ENCODE measurements at places on chromosomes 11 and 22. TPM values are rescaled to one million over a fixed set of nuclear protein-coding genes. Genes with fewer than 3 reads are reported as not detected.

TRIM77 gene
- polyA plus RNA-seq = not detected

CARS1 gene
- 66.3 TPM for polyA plus RNA-seq

CBL gene
- 12.3 TPM for polyA plus RNA-seq

BMAL1 gene
- polyA plus RNA-seq = 15.9 TPM

GDPD4 gene
- not detected for polyA plus RNA-seq

MN1 gene
- 7.2 TPM for polyA plus RNA-seq

APOL1 gene
- polyA plus RNA-seq = 0.34 TPM

HBG1 gene
- not detected for polyA plus RNA-seq

TSKU gene
- polyA plus RNA-seq = 51.9 TPM

BIRC2 gene
- polyA plus RNA-seq = 23.6 TPM

GAB2 gene
- polyA plus RNA-seq = 0.40 TPM

OR5P2 gene
- 0.05 TPM for polyA plus RNA-seq

UBQLN3 gene
- polyA plus RNA-seq = not detected

ANO5 gene
- polyA plus RNA-seq = not detected

MRPL16 gene
- 90.3 TPM for polyA plus RNA-seq

PPM1F gene
- 18.3 TPM for polyA plus RNA-seq

IGSF9B gene
- 1.1 TPM for polyA plus RNA-seq

C2CD3 gene
- polyA plus RNA-seq = 10.1 TPM

DYNC2H1 gene
- 12.9 TPM for polyA plus RNA-seq

CNGA4 gene
- polyA plus RNA-seq = 0.06 TPM

PNPLA5 gene
- polyA plus RNA-seq = 0.05 TPM

BTBD18 gene
- not detected for polyA plus RNA-seq

HBB gene
- not detected for polyA plus RNA-seq

SYT9 gene
- polyA plus RNA-seq = not detected

RASSF10 gene
- polyA plus RNA-seq = 2.1 TPM

CARNS1 gene
- 0.03 TPM for polyA plus RNA-seq

BAIAP2L2 gene
- polyA plus RNA-seq = 5.4 TPM

INSC gene
- 0.63 TPM for polyA plus RNA-seq

CRELD2 gene
- 63.8 TPM for polyA plus RNA-seq

HORMAD2 gene
- not detected for polyA plus RNA-seq

ELMOD1 gene
- polyA plus RNA-seq = 0.03 TPM

OR6T1 gene
- polyA plus RNA-seq = 0.08 TPM

RIMBP3B gene
- 0.01 TPM for polyA plus RNA-seq

GP1BB gene
- 0.76 TPM for polyA plus RNA-seq

GRAP2 gene
- 0.03 TPM for polyA plus RNA-seq

GPR83 gene
- 0.03 TPM for polyA plus RNA-seq

YAP1 gene
- polyA plus RNA-seq = 124 TPM

PARVB gene
- polyA plus RNA-seq = 34.3 TPM

KCNK4 gene
- not detected for polyA plus RNA-seq

VPREB1 gene
- not detected for polyA plus RNA-seq

KRTAP5-10 gene
- polyA plus RNA-seq = not detected

OR5A2 gene
- not detected for polyA plus RNA-seq

MB gene
- not detected for polyA plus RNA-seq

MGAT3 gene
- polyA plus RNA-seq = not detected

CD3G gene
- not detected for polyA plus RNA-seq

ANKRD42 gene
- 3.6 TPM for polyA plus RNA-seq

ARHGEF17 gene
- 12.1 TPM for polyA plus RNA-seq

KRTAP5-1 gene
- polyA plus RNA-seq = not detected

RRP7A gene
- 33.7 TPM for polyA plus RNA-seq

SAA2 gene
- 9.6 TPM for polyA plus RNA-seq

GATD1 gene
- polyA plus RNA-seq = 29.6 TPM
